Activated CD8-positive, alpha-beta memory T cell treated with anti-CD3 and anti-CD28 coated beads for 4 hours (primary cell): ENCODE measurements at places on chromosomes 11 and 22.

DNA sequence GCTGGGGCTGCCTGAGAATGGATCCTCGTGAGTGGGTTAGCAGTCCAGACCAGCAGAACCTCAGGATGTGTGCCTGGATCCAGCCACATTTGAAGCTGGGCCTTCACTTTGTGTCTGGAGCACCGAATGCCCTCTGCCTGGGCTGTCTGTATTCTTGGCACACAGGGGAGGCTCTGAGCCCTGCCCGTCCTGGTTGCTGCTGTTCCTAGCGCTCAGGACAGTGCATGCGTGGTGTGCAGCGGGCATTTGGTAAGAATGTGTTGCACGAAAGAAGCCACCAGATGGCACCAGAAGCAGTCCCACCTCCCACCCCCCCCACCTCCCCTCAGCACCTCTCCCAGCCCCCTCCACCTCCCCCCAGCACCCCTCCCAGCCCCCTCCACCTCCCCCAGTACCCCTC is 4.1 kb upstream of the MAPK11 start:
- no peak for DNase-seq

GRCh38 chr11:118206391-118207031 is 18.3 kb downstream of the JAML start:
- DNase-seq = no peak

GRCh38 chr22:42299586-42300258 is 29.3 kb upstream of the TCF20 start:
- DNase-seq = no peak

DNA sequence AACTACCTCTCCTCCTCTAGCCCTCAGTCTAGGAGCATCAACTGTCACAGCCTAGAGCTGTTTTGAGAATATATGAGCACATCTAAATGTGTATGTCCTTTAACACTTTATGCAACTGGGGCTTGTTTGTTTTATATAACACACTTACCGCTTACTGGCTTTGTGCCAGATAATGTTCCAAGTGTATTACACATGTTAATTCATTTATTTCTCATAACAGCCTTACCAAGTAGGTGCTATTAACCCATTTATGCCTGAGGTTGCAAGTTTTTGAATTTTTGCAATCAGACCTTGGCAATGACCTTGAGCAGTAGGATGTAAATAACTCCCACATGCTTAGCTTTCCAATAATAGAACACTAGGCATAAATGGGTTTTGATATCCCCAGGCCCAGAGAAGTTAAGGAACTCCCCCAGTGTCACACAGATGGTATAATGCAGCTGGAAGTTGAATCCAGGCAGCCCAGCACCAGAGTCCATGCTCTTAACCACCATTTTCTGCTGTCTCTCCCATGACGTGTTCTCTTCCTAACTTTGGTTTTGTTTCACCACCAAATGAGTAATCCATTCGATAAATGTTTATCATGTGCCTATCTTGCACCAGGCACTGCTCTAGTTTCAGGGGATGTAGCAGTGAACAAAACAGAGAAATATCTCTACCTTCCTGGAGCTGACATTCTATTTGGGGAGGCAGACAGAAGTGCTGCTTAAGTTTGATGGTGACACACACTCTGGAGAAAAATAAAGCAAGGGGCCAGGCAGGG is 23.1 kb downstream of the PRDM11 start:
- no peak for DNase-seq

DNA sequence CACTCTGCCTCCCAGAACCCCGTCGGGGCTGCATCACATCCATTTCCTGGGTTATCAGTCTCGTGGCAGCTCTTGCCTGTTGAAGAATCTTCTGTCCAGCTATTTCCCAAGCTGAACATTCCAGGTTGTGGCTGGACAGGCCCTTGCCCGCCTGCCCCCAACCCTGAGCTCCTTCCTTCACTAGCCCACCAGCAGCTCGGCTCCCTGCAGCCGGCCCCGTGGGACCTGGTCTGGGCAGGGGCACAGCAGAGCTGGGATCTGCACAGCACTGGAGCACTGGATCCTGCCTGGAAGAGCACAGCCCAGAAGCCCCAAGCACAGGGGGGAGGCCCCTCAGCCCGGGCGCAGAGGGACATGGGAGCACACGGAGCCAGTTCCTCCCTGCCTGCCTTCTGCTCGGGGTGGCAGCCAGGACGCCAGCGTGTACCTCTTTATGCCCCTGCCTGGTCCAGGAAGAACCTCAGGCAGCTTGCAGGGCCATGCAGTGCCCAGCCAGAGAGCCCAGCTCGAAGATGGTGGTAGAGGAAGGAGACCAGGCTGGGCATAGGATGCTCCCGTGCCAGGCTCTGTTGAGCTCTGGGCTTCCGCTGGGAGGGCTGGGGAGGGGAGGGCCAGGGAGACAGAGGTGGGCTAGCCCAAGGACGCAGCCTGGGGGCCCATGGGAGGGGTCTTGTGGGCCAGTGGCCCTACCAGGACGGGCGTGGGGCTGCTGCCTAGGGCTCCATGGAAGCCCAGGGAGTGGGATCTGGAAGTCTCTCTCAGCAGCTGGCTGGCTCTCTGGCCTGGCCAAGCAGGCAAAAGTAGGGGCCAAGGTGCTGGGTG is 16.6 kb upstream of the GNB1L start:
- DNase-seq = no peak

DNA sequence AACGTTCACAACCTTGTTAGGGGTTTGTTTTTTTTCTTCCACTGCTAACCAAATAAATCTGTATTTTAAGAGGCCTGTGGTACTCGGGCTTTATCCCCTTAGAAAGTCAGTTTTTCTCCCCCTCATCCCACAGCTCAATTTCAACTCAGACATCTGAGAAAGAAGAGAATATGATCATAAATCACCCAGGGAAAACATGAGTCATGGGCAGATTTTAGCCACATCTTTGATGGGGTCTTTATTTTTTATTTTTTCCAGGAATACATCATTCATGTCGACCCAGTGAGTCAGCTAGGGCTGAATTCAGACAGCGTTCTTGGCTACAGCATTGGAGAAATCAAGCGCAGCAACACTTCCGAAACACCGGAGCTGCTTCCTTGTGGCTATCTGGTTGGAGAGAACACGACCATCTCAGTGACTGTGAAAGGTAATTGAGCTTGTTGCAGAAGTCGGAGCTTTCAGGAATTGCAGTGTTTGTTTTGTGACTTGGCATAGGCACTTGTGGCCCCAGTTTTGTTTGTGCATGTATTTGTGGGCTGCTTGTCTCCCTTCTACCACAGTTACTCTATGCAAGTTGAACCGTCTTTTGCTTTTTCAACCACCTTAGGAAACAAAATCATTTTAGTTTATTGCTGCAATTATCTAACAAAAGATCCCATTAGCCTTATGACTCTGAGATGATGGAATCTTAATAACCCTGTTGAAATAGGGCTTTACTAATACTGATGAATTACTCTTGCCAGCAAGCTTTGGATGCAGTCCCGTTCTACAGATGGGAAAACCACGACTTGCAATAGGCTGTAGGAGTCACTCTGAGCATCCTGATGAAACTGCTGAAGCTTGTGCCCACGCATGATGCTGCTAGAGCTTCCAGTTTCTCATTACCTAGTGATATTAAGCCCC is 62.7 kb downstream of the DBX1 start:
- DNase-seq = no peak

DNA sequence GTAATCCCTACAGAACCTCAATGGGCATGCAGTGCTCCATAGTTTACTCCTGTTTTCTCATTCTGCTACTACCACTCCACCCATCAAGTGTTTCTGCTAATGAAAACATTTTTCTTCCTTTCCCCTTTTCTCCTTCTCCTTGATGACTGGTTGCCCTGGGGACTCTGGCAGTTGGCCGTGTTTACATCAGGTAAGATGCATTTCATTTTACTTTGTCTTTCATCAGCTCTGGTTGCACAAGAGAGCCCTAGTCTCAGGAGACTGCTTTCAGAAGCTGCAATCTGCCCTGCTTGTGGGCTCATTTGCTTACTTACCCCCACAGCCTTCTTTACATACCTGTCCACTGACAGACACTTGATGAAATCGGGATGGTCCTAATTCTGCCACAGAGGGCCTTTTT is 19.6 kb upstream of the LIMK2 start:
- DNase-seq = no peak

DNA sequence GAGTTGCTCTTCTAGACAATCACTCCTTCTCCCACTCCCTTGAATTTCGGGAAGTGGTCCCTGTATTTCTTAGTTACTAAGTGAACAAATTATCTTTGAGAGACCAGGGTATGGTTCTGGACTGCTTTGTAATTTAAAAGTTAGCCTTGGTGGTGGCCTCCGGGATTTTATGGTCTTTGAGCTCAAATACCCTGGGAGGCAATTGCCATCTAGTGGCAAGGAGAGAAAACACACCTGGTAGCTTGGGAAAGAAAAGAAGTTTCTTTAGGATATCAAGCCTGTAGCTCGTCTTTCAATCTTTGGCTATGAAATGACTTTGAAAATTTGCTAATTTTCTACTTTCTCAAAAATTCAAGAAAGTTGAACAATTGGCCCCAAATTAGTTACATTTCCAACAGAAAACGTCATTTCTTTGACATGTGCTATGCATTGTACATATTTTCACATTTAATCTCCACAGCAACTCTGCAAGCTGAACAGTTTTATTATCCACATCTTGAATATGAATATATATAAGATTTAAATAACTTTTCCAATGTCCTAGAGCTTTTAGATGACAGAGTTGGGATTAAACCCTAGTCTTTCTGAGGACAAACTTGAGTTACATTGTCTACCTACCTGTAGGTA is 39.1 kb downstream of the MMP27 start:
- no peak for DNase-seq

GRCh38 chr11:79794484-79795393 is 353.9 kb upstream of the TENM4 start:
- DNase-seq = no peak

- no peak for DNase-seq
Observed at GRCh38 chr11:70082829-70083228, 4.7 kb downstream of the ANO1 start.

GRCh38 chr11:93545566-93545965 is 2.4 kb upstream of the SMCO4 start:
- no peak for DNase-seq

- no peak for DNase-seq
Observed at GRCh38 chr11:10808235-10808552, 532 bp downstream of the EIF4G2 start.

- DNase-seq = no peak
Observed at GRCh38 chr11:125374398-125374797, 121.7 kb downstream of the FEZ1 start.

- DNase-seq = no peak
Observed at GRCh38 chr11:86704710-86705109, 32.3 kb upstream of the ME3 start.

DNA sequence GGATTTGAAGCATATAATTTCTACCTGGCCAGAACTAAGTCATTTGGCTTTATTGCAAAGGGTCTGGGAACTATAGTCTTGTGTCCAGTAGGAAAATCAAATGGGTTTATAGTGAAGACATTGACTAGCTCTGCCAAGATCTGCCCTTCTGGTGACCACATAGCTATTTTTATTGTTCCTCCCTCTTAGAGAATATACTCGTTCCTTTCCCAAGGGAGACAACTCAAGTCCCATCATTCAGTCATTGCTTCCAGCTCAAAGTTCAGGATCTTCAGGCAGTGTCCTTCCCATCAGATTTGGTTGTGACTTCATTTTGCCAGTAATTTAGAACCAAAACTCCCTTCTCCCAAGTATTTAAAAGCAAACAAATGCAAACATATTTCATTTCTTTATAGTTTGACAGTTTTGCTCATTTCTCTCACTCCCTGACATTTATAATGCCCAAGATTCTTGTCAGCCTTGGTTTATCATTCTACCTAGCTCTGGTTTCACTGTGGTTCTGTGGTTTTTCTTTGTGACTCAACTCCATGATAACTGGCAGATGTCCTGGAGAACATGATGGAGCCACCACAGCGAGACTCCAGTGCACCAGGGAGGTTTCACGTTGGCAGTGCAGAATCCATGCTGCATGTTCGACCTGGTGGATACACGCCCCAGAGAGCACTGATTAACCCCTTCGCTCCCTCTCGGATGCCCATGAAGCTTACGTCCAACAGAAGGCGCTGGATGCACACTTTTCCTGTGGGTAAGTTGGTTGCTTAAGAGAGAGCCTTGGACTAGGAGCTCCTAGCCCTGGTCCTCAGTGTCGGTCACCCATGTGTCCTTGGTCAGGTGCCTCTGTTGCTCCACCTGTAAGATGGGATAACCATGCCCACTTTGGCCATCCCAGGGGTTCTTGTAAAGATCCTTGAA is 64.9 kb downstream of the DEPDC5 start:
- no peak for DNase-seq

- DNase-seq = no peak
Observed at GRCh38 chr11:66337103-66337899, 1.1 kb upstream of the RIN1 start.

GRCh38 chr22:28873183-28873963 is 10.0 kb upstream of the ZNRF3 start:
- no peak for DNase-seq

DNA sequence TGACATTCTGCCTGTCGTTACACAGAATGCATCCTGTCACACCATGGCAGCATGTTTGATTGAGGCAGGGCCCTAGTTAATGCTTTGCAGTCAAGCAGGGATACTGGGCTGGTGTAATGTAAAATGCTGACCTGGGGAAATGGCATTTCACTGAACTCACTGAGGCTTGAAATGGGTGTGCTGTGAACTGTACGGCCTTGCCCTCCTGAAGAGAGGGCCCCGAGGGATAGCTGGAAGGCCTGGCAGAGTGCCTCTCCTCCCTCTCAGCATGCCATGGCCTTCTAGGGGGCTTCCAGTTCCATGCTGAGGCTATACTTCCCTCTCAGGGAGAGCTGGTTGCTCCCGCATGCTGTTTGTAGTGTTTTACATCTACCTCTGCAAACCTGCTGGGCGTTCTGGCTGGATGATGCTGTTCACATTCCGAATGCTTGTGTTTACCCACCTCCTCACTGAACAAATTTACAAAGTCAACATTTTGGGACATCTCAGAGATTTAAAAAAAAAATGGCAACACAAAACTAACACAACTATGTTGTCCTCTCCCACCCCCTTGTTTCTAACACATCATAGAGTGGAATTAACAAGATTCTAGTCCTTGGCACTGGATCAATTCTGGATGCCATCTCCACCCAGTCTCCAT is 416.7 kb upstream of the CADM1 start:
- DNase-seq = no peak

DNA sequence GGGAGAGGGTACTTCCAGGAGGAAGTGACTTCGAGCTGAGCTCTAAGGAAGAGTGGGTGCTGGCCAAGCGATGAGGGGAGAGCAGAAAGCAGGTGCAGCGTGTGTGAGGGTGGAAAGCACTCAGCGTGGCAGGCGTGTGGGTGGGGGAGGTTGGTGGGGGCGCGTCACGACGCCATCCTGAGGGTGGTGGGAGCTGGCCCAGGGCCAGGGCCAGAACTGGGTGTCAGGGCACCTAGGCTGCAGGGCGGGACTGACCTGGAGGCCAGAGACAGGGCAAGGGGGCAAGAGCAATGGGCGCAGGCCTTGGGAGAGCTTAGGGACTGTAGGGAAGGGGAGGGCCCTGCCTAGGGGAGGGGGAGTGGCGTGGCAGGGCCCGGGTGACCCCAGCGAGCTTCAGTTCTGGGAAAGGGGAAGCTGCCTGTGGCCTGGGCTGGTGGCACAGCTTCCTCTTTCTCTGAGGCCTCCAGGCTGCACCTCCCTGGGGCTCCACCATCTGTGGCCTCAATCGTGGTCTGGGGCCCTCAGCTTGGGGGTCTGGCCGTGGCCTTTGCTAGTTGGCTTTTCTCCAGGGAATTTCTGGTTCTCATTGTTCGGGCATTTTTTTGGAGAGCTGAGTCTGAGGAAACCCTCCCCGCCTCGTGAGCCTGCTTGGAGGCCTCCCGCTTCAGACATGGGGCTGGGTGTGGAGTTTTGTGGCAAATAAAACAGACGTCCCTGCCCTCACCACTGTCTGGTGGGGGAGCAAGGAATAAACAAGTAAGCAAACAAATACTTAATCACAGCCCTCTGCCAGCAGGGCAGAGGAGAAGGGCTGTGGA is 8.9 kb downstream of the RELT start:
- no peak for DNase-seq
